ENCODE measurements at places on chromosomes 11 and 22. TPM values are rescaled to one million over a fixed set of nuclear protein-coding genes. Genes with fewer than 3 reads are reported as not detected.

The SOX6 gene
- total RNA-seq = not detected

The PTPRCAP gene
- total RNA-seq = 97.4 TPM

The RASL10A gene
- not detected for total RNA-seq

The EWSR1 gene
- total RNA-seq = 286 TPM

- H3K27me3 ChIP-seq = peaks cover 5% of the 10 kb centered on the region
- no peak overlapping the region for H3K4me3 ChIP-seq
- DNase-seq = no peak
- H3K27ac ChIP-seq = no peak overlapping the region
These were observed 8.1 kb downstream of the ARHGAP8 start for GRCh38 chr22:44760476-44760875.

DNA sequence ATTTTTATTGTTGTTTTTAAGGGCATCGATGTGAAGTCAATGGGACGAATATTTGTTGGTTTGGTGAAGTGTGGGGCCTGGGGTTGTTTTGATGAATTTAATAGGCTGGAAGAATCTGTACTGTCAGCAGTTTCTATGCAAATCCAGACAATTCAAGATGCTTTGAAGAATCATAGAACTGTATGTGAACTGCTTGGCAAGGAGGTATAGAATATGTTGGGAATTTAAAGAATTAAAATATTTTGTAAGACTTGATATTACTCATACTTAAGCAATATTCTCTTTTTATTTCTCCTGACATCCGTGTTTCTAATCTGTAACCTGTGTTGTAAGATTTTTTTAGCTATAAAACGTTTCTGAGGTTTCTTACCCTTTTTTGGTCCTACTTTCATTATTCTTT lies 61.6 kb downstream of the DYNC2H1 start:
- H3K4me3 ChIP-seq = no peak overlapping the region
- H3K27ac ChIP-seq = no peak overlapping the region
- no peak for DNase-seq
- H3K27me3 ChIP-seq = no peaks in the 10 kb centered on the region

DNA sequence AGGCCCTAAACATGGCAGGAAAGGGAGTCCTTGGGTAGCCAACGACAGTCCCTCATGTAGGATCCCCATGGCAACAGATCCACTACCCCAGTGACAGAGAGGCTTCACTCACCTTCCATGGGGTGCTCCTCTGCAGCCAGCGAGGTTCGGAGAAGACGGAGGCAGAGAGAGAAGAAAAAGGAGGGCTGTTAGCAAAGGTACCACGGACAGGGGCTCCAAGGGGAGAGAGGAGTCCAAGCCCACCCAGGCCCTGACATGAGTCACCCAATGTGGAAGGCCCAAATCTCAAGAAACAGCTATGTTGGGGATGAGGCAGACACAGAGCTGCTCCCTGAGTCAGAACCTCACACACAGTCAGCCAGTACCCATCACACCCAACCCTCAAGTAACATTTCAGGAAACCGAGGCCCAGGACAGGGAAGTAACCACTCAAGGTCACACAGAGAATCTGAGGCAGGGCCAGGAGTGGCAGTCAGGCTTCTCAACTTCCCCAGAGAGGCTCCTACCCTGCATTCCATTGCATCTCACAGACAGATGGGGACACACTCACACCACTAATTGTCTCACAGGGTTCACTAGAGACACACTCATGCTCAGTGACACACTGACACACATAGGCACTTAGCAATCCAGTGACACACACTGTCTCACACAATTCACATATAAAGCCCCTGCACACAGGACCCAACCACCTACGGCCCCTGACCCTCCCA lies 25.2 kb downstream of the NRXN2 start:
- H3K4me1 ChIP-seq = peaks cover 1% of the 10 kb centered on the region
- H3K4me3 ChIP-seq = no peak overlapping the region
- H3K36me3 ChIP-seq = no peaks in the 10 kb centered on the region
- no peak overlapping the region for H3K27ac ChIP-seq

Data from activated CD4-positive, alpha-beta memory T cell treated with anti-CD3 and anti-CD28 coated beads for 36 hours (primary cell).